ENCODE measurements at places on chromosomes 3 and 15. TPM values are rescaled to one million over a fixed set of nuclear protein-coding genes. Genes with fewer than 3 reads are reported as not detected.

Gene P2RY1
- 0.56 TPM for total RNA-seq

Gene DNASE1L3
- total RNA-seq = not detected

Gene GOLGA6L4
- 1.2 TPM for total RNA-seq

Gene NPAP1
- not detected for total RNA-seq

Gene SENP5
- total RNA-seq = 5.9 TPM

Gene ILDR1
- total RNA-seq = not detected

Gene CPNE9
- 0.30 TPM for total RNA-seq

Gene IL20RB
- 1.0 TPM for total RNA-seq

Gene SQOR
- total RNA-seq = 79.3 TPM

Gene STRIT1
- not detected for total RNA-seq

Gene CPEB1
- total RNA-seq = 3.3 TPM

Gene MUC13
- total RNA-seq = 7.1 TPM
